ENCODE measurements at places on chromosomes 7 and 10. TPM values are rescaled to one million over a fixed set of nuclear protein-coding genes. Genes with fewer than 3 reads are reported as not detected.

DNA sequence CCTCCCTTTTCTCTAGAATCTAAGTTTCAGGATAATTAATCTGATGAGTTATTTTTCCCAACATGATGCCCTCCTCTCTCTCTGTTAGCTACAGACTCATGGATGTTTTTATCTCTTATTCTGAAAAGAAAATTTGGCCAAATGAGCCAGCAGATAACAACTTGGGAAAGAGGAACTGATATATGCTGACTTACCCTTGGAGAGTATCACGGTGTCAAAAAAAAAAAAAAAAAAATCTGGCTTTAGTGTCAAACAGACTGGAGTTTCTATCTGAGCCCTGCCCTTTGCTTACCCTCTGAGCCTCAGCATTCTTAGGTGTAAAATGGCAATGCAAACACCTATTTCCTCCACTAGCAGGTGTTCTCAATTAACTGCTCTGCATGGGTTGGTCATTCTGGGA is 190.4 kb downstream of the AHR start:
- no peaks in the 10 kb centered on the region for H3K27me3 ChIP-seq
- H3K36me3 ChIP-seq: no peaks in the 10 kb centered on the region
- H3K27ac ChIP-seq: no peak overlapping the region
- H3K4me3 ChIP-seq: no peak overlapping the region

- peaks cover 8% of the 10 kb centered on the region for H3K27me3 ChIP-seq
- H3K4me1 ChIP-seq: peaks cover 14% of the 10 kb centered on the region
- H3K4me3 ChIP-seq: peak overlapping the region; percentile 82
These were observed 971 bp downstream of the AEBP1 start for GRCh38 chr7:44104860-44105771.

The COX19 gene
- total RNA-seq: 11.6 TPM

- no peak overlapping the region for H3K4me3 ChIP-seq
- H3K27ac ChIP-seq: no peak overlapping the region
- no peaks in the 10 kb centered on the region for H3K27me3 ChIP-seq
- DNase-seq: no peak
These were observed 133.8 kb upstream of the AGR3 start for GRCh38 chr7:17015598-17016031.

DNA sequence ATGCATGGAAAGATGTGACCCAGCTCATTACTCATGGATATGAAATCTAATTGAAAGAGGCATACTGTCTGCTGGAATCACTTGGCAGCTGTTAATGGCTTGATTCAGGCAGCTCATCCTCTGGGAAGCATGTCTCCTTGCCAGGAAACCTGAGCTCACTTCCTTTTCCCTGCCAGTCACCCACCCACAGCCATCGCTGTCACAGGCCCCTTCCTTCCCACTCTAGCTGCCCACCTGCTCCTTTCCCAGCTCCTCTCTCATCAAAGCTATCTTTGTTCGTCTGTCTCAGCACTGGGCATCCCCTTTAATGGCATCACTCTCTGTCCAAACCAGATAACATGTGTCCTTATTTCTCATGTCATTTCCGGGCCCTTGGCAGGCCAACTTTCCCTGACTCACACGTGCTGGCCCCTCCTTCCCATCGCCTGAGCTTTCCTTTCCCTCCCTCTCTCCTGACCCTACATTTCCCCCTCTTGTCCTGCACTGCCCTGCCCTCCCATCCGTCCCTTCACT is 721.9 kb downstream of the TNS3 start:
- H3K36me3 ChIP-seq: no peaks in the 10 kb centered on the region
- H3K27me3 ChIP-seq: no peaks in the 10 kb centered on the region
- no peak for DNase-seq
- H3K27ac ChIP-seq: no peak overlapping the region
- H3K4me3 ChIP-seq: no peak overlapping the region
- H3K4me1 ChIP-seq: no peaks in the 10 kb centered on the region

DNA sequence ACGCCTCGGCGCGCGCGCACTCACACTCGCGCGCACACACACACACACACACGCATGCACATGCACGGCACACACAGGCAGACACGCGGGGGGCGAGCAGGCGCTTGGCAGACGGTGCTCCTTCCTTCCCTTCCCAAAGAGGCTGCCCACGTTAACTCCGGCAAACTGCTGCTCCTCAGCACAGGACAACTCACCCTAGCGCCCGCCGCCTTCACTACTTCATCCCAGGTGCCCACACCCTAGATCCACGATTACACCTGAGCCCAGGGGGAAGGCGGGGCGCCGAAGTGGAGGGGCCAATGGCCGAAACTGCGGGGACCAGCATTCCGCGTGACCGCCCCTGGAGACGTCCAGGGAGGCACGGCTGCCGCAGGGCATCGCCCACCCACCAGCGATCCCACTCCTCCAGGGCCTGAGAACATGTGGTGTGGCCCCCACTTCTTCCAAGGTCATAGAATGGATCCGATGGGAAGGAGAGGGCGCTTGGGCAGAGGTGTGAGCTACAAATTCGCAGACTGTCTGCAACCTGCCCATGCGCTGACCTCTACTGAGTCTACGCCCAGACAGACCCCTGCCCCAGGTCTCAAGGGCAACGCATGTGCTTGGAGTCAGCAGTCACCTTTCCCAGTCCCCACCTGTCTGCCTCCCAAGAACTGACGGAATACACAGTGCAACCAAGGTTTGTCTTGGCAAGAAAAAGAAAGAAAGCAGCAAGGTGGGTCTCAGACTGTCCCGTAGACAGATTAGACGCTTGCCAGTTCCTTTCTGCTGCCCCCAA is 74.6 kb downstream of the CALN1 start:
- no peak overlapping the region for H3K4me3 ChIP-seq
- H3K27me3 ChIP-seq: peaks cover 70% of the 10 kb centered on the region
- no peak for DNase-seq
- no peak overlapping the region for H3K27ac ChIP-seq

- H3K27me3 ChIP-seq: no peaks in the 10 kb centered on the region
- no peaks in the 10 kb centered on the region for H3K4me1 ChIP-seq
- no peak overlapping the region for H3K4me3 ChIP-seq
- H3K36me3 ChIP-seq: no peaks in the 10 kb centered on the region
- DNase-seq: no peak
These were observed 192.2 kb upstream of the TBX20 start for GRCh38 chr7:35446091-35446490.

- no peak overlapping the region for H3K4me3 ChIP-seq
- no peaks in the 10 kb centered on the region for H3K27me3 ChIP-seq
- DNase-seq: no peak
These were observed 7.5 kb downstream of the RASGEF1A start for GRCh38 chr10:43259213-43259991.

The GRID2IP gene
- total RNA-seq: 0.44 TPM

DNA sequence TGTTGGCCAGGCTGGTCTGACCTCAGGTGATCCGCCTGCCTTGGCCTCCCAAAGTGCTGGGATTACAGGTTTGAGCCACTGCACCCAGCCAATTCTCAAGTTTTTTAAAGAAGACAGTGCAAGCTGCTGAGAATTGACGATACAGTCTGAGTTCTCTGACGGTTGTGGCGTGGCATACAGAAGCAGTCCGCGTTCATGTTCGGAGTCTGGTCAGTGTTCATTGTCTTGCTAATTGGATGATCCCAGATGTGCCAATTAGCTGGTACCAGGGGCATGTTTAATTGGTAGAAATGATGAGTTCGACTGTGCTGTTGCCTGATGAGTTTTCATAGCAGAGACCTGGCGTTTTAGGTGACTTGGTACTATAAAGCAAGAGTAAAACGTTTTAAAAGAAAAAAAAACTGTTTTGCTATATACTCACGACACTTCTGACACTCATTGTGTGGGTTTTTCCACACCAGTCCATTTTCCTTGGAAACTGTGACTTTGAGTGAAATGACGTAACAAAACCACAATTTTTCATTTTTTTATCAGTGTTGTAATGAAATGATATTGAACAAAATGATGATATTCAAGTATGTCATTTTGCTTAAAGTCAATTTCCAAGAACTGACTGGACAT is 32.3 kb downstream of the CAMK1D start:
- no peaks in the 10 kb centered on the region for H3K4me1 ChIP-seq
- no peak for DNase-seq
- H3K27ac ChIP-seq: no peak overlapping the region
- H3K27me3 ChIP-seq: no peaks in the 10 kb centered on the region
- no peak overlapping the region for H3K4me3 ChIP-seq
- H3K36me3 ChIP-seq: no peaks in the 10 kb centered on the region

- H3K27me3 ChIP-seq: no peaks in the 10 kb centered on the region
- H3K4me1 ChIP-seq: no peaks in the 10 kb centered on the region
- H3K4me3 ChIP-seq: no peak overlapping the region
- no peak for DNase-seq
- no peaks in the 10 kb centered on the region for H3K36me3 ChIP-seq
- H3K27ac ChIP-seq: no peak overlapping the region
These were observed 1.5 kb downstream of the FAM241B start for GRCh38 chr10:69631566-69631965.

GRCh38 chr10:58638388-58638787 is 125.7 kb downstream of the BICC1 start:
- peaks cover 3% of the 10 kb centered on the region for H3K4me1 ChIP-seq
- DNase-seq: no peak
- no peak overlapping the region for H3K27ac ChIP-seq
- no peaks in the 10 kb centered on the region for H3K27me3 ChIP-seq

GRCh38 chr10:124827474-124827873 is 25.9 kb downstream of the ABRAXAS2 start:
- no peaks in the 10 kb centered on the region for H3K27me3 ChIP-seq
- H3K4me3 ChIP-seq: no peak overlapping the region
- no peaks in the 10 kb centered on the region for H3K4me1 ChIP-seq

- H3K36me3 ChIP-seq: no peaks in the 10 kb centered on the region
- no peak overlapping the region for H3K27ac ChIP-seq
- peak; percentile 43 for DNase-seq
- H3K4me3 ChIP-seq: no peak overlapping the region
- H3K27me3 ChIP-seq: no peaks in the 10 kb centered on the region
These were observed 178.0 kb downstream of the JAZF1 start for GRCh38 chr7:28002638-28003037.

- no peaks in the 10 kb centered on the region for H3K36me3 ChIP-seq
- no peak overlapping the region for H3K4me3 ChIP-seq
- no peak for DNase-seq
- H3K27ac ChIP-seq: no peak overlapping the region
- H3K4me1 ChIP-seq: no peaks in the 10 kb centered on the region
- no peaks in the 10 kb centered on the region for H3K27me3 ChIP-seq
These were observed 340.8 kb downstream of the ARL4A start for GRCh38 chr7:13028036-13028824.

DNA sequence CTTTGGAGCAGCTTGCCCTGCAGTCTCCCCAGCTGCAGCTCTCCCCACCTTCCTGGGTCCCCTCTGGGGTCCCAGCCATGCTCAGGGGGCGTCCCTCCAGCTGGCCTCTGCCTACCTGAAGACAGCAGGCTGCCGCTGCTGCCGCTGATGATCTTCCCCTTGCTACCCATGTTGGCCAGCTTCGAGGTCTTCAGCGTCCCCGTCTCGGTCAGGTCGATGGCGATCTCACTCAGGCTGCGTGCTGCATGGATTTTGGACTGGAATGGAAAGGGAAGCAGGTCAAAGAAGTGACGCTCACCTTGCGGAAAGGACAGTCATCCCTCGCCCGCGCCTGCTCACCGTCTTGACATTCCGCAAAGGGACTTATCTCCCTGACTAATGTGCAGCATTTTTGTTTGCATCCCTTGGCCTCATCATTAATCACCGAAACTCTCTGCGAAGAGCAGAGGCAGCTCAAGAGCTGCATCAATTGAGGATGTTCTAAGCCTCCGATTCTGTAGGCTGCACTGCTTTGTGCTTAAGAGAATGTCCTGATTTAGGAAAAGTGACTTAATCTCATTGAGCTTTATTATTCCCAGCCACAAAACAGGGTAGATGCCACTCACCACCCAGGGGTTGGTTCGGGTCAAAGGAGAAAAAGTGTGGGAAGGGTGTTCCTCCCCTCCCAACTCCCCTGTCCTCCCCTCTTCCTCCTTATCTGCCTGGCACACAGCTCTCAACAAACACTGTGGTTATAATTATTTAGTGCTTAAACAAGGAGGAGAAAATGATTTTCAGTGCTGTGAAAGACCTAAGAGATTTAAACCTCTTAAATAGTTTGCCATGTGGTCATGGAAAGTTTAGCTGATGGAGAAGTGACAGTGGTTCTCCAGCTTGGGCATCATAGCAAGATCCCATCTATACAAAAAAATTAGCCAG is 107.3 kb downstream of the PRPF18 start:
- no peak for DNase-seq
- no peak overlapping the region for H3K4me3 ChIP-seq
- no peaks in the 10 kb centered on the region for H3K4me1 ChIP-seq
- no peak overlapping the region for H3K27ac ChIP-seq
- H3K36me3 ChIP-seq: no peaks in the 10 kb centered on the region

The ZNF789 gene
- 11.3 TPM for total RNA-seq

DNA sequence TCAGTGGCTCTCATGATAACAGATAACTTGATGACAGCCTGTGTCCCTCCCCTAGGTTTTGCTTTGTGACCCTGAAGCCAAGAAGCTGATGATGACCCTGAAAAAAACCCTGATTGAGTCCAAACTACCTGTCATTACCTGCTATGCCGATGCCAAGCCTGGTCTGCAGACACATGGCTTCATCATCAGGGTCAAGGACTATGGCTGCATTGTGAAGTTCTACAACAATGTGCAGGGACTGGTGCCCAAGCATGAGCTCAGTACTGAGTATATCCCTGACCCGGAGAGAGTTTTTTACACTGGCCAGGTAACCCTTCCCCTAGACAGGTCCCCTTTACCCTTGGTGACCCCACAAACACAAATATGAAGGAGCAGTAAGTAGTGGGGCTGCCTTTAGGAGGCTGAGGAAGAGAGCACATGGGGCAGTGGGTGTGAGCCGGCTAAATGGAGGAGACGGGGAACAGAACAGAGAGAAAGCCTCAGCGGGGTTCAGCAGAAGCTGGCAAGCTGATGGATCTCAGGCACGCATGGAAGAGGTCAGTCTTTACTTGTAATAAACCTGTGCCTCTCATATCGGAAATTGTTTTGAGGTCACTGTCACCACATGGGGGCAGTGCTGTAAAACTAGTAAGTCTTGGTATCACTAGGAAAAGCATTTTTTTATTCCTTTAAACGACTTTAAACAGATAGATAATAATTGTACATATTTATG is 20.2 kb downstream of the PDCD11 start:
- peak; percentile 77 for DNase-seq
- H3K27ac ChIP-seq: no peak overlapping the region
- H3K4me1 ChIP-seq: no peaks in the 10 kb centered on the region
- no peaks in the 10 kb centered on the region for H3K27me3 ChIP-seq
- no peak overlapping the region for H3K4me3 ChIP-seq
